ENCODE measurements at places on chromosomes 1 and 21.

GRCh38 chr1:107243461-107243860 lies 102.6 kb downstream of the NTNG1 start:
- DNase-seq = no peak

DNA sequence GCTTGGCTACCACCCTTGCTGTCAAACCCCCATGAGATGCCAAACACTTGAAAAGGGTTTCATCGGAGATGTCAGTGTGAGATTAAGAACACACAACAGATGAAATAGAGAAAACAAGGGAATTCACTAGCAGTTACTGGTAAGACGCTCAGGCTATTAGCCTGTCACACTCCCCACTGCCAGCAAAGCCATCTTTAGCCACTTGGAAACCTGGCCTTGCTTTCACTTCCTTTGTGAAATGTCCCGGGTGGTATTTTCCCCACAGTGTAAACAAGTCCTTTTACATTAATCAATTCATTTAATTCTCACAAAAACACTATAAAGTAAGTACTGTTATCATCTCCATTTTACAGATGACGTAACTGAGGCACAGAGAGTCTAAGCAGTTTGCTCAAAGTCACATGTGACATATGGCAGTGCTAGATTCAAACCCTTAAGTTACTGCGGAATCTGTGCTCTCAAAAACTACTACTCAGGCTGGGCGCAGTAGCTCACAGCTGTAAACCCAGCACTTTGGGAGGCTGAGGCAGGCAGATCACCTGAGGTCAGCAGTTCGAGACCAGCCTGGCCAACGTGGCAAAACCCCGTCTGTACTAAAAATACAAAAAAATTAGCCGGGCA lies 32.7 kb upstream of the KHDRBS1 start:
- no peak for DNase-seq

GRCh38 chr1:150576794-150577556 lies 2.4 kb downstream of the MCL1 start:
- no peak for DNase-seq

DNA sequence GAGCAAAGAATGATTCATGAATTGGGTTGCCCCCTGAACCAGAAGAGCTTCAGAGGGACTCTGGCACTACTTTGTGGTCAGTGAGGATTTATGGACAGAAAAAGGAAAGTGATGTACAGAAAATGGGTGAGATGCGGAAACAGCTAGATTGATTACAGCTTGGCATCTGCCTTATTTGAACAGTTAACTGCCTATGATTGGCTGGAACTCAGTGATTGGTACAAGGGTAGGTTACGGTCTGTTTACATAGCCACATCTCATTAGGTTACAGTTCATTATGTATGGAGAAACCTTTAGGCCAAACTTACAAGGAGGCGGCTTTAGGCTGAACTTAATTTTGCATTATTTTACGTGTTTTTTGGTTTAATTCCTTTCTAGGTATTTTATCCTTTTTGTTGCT lies 29.0 kb upstream of the RHOU start:
- DNase-seq = no peak

GRCh38 chr1:203367057-203367456 lies 16.1 kb upstream of the FMOD start:
- peak; percentile 15 for DNase-seq

DNA sequence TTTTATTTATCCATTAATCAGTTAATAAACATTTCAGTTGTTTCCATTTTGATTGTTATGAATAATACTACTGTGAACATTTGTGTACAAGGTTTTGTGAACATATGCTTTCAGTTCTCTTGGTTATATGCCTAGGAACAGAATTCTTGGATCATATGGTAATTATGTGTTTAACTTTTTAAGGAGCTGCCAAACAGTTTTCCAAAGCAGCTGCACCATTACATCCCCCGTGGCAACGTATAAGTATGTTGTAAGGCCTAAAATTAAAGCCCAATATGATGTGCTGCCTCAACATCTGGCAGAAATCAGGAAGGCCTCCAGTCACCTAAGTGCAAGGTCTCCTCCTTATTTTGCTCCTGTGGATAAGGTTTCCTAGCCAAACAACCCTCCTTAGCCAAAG lies 235.6 kb upstream of the CACYBP start:
- no peak for DNase-seq

GRCh38 chr1:8370046-8370881 lies 52.4 kb downstream of the SLC45A1 start:
- DNase-seq = no peak

DNA sequence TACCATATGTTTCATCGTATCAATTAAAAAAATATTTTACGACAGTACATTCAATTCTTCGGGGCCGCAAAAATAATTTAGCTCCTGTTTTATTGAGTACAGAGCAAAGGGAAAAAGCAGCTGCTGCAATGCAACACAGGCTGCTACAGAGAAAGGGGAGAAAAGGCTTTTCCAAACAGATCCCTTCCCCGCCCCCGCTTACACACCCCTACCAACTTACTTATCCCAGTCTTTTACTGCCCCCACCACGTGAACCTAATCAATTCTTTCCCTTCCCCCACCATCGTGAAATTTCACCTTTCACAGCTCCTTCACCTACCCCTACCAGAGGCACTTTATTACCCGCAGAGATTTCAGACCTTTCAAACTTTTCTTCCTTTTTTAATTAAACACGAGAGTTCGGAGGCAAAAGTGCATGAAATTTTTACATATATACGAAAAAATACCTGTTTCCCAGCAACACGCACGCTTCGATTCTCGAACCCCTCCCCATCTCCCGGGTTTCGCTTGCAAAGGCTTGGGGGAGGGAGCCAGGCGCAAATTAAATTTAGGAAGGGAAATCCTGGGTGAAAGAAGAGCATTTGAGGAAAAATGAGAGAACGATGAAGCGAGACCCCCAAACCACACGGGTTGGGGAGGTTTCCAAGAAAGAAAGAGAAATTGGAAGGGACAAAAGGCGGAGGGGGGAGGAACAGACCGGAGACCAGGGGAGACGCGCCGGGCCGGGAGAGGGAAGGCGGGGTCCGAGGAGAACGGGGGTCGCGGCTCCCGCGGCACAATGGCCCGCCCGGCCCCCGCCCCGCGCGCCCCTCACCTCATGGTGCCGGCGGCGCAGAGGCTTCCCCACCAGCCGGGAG lies 823 bp downstream of the ENAH start:
- no peak for DNase-seq

DNA sequence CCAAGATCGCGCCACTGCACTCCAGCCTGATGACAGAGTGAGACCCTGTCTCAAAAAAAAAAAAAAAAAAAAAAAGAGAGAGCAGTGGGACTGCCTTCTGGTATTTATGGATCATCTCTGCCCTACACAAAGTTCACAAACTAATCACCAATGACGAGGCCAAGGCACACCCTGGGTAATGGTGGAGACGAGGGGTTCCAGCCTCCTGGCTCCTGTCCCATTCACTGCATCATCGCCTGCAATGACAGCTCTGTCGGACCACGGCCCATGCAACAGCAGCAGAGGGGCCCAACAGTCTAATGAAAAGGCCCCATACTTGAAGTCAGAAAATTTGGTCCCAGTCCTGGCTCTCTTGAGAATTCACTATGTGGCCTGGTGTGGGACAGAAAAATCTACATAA lies 2.9 kb upstream of the BTG2 start:
- DNase-seq = no peak

GRCh38 chr1:57719274-57719673 lies 295.4 kb upstream of the DAB1 start:
- DNase-seq = no peak

DNA sequence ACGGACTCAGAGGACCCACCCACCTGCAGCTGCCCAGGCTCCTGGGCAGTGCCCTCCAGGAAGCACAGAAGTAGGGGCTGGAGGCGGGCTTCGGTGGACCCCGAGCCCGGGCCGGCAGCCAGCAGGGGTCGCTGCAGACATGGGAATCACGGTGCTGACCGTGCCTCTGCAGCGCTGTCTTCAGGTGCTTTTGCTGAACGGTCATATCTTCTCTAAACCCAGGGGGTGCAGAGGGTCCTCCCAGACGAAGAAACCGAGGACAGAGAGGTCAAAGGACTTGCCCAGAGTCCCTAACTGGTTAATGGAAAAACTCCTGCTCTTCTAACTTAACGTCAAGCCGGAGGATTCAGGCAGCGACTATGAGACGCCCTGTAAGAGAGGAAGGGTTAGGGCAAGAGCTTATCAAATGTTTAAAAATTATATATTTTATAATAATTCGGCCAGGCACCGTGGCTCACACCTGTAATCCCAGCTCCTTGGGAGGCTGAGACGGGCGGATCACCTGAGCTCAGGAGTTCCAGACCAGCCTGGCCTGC lies 21.5 kb upstream of the LEFTY2 start:
- DNase-seq = no peak

GRCh38 chr1:15023205-15023604 lies 130.3 kb upstream of the TMEM51 start:
- no peak for DNase-seq

DNA sequence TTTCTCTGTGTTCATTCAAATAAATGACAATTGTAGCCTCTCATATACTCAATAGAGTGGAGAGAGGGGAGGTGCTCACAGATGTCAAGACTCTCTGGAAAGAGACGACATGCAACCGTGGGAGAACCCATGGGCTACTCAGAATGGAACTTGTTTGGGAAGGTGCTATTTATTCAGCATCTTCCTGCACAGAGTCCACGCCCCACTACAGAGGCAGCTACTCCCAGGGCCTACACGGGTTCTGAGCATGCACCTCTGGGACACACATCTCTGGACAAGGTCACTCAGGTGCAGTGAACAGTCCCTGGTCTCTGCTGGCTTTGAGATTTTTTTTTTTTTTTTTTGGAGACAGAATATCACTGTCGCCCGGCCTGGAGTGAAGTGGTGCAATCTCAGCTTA lies 64.1 kb downstream of the NID1 start:
- DNase-seq = no peak

DNA sequence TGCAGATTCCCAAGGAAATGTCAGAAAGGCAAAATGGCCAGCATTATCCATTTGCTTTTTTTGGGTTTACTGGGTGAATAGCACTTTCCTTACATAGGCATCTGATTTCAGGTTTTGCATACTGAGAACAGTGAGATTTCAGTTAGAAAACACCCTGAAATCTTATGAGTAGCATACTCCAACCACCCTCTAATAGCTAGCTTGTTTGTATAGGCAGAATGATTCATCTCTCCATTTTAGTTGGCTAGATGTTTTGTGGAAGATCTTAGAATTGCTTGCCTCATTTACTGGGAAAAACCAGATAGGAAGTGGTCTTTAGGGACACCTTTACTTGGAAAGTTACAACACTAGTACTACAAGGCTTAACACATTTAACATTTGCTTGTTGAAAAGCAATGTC lies 10.4 kb downstream of the KYAT3 start:
- DNase-seq = no peak
